Thyroid gland (tissue), 4 donors: ENCODE measurements at places on chromosomes 7 and 10. TPM values are rescaled to one million over a fixed set of nuclear protein-coding genes. Genes with fewer than 3 reads are reported as not detected.

DNA sequence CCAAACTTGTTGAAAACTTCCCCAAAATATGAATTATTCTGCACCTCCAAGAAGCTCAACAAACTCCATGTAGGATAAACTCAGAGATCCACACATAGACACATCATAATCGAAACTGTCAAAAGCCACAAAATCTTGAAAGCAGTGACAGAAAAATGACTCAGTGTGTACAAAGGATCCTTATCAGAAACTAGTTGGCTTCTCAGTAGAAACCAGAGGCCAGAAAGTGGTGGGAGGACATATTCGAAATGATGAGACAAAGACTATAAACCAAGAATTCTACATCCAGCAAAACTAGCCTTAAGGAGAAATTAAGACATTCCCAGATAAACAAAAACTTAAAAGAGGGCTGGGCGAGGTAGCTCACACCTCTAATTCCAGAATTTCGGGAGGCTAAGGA lies 38.5 kb downstream of the MCMBP start:
- H3K4me1 ChIP-seq: no peaks in the 10 kb centered on the region
- peaks cover 56% of the 10 kb centered on the region for H3K36me3 ChIP-seq

GRCh38 chr7:42690794-42691639 lies 220.9 kb downstream of the C7orf25 start:
- H3K27ac ChIP-seq: no peak overlapping the region
- H3K4me3 ChIP-seq: no peak overlapping the region
- no peaks in the 10 kb centered on the region for H3K36me3 ChIP-seq
- no peaks in the 10 kb centered on the region for H3K27me3 ChIP-seq
- DNase-seq: peak; percentile 20

- H3K4me1 ChIP-seq: peaks cover 22% of the 10 kb centered on the region
- no peaks in the 10 kb centered on the region for H3K36me3 ChIP-seq
- no peaks in the 10 kb centered on the region for H3K27me3 ChIP-seq
- DNase-seq: no peak
These were observed 33.3 kb downstream of the LRMDA start for GRCh38 chr10:75464478-75465449.

DNA sequence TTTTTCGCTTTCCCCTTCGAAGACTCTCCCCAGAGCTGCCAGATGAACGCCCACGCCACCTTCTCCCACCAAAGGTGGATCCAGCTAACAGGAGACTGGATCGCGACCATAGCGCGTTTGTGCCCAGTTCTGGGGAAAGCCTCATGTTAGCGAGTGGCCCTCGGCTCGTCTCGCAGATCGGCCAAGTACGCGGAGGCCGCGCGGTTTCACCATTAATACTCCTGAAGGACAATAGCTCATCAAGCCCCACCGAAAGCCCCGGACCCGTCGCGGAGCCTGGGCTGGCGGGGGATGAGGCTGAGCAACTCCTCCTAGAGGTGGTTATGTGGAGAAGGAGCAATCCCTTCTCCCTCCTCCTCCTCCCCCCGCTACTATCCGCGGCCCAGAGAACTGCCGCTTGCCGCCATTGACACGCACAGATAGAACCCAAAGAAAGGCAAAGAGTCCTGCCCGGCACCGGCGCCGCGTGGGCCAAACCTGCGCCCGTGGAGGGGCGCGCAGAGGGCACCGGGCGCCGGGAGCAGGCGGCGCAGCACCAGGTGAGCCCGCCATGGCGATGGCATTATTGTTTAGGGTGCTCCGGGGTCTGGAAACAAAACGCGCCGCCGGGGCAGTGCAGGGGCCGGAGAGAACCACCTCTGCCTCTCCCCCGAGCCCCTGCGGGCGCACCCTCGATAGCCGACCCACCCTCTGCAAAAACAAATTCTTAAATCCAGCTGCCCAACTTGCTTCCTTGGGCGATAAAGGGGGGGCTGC lies at the start of gene MACROH2A2:
MACROH2A2 (plus strand) TSS at position 385 of the 756 bp plus-strand sequence. CDS start 22,813 bp downstream, outside the sequence.
- no peaks in the 10 kb centered on the region for H3K36me3 ChIP-seq
- no peaks in the 10 kb centered on the region for H3K27me3 ChIP-seq

DNA sequence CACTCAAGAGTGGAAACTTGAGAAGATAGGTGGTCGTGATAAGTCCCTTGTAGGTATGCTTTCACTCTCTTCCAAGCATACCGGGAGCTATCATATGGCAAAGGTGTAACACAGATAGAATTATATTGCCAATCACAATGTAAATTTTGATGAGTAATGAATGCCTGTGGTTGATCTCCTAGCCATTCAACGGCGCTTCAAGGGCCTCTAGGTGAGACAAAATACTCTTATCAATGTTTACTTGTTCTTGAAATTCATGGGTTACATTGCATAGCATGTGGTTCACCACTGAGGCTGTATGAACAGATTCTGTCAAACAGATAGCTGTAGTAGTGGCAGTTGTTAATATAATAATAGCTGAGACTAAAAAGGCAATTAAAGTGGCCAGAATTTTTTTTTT lies 82.4 kb downstream of the THSD7A start:
- no peak overlapping the region for H3K27ac ChIP-seq
- H3K4me1 ChIP-seq: no peaks in the 10 kb centered on the region
- H3K27me3 ChIP-seq: no peaks in the 10 kb centered on the region
- DNase-seq: no peak
- no peaks in the 10 kb centered on the region for H3K36me3 ChIP-seq

DNA sequence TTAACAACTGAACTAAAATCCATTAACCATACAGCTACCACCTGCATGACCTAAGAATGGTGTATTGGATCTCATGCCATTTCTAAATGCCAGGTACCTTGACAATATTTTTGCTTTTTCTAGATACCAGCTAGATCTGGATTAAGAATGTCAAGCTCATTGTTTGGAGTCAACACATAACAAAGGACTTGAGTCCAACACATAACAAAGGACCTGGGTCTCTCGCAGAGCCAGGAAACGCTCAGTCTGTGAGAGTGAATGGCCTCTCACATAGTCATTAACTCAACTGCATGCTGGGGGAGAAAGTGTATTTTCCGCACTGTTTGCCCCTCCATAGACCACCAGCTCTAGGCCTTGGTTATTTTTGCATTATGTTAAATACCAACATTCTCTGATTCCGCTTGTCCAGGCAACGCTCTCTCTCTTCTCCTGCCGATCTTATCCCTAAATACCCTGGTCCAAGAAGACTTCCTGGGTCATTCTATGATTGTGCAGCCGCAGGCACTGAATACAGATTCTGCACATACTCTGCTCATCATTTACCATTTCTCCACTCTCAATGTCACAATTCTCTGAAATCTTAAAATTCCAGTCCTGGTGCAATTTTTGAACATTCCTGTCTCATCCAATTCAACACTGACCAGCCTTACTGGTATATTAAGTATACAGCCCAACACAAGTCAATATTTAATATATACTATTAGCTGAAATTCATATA lies 31.2 kb downstream of the ITIH5 start:
- peaks cover under 1% of the 10 kb centered on the region for H3K36me3 ChIP-seq
- peak overlapping the region; percentile 78 for H3K27ac ChIP-seq
- no peaks in the 10 kb centered on the region for H3K4me1 ChIP-seq
- no peak for DNase-seq
- no peak overlapping the region for H3K4me3 ChIP-seq

DNA sequence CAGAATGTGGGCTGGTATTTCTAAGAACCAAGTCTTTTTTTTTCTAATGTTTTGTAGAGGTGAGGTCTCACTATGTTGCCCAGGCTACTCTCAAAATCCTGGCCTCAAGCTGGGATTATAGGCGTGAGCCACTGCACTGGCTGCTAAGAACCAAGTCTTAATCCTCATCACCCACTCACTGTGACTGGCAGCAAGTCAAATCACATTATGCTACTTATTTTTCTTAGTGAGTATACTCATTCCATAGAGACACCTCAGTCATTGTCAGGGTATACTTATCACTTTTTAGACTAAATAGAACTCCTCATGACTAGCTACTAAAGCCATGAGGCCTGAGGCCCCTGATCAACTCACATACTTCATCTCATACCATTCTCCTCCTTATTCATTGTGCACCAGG lies 116.1 kb downstream of the STRA8 start:
- no peak overlapping the region for H3K4me3 ChIP-seq
- no peaks in the 10 kb centered on the region for H3K36me3 ChIP-seq
- DNase-seq: no peak
- H3K27ac ChIP-seq: no peak overlapping the region
- H3K27me3 ChIP-seq: no peaks in the 10 kb centered on the region

The KCNH2 gene
- 0.93 TPM for total RNA-seq
